ENCODE measurements at places on chromosomes 7 and 10. TPM values are rescaled to one million over a fixed set of nuclear protein-coding genes. Genes with fewer than 3 reads are reported as not detected.

DPYSL4 gene
- 116 TPM for polyA plus RNA-seq

CALML3 gene
- 11.9 TPM for polyA plus RNA-seq

DNA sequence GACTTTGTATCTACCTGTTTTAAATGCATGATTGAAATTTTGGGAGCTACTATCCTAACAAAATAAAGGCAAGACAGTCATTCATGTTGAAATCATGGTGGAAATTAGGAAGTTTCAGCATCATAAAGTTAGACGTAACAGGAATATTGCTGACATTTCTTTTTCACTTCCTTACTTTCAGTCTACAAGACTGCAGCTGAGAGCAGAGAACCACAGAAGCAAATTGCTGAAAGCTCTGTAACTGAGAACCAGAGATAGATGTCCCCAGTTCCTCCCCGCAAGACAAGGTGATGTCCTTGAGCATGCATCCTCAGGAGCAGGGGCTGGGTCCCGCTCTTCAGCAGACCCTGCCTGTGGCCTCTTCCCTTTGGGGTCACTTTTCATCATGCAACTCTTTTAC is 466.3 kb upstream of the POM121L12 start:
- no peak for DNase-seq

- DNase-seq: no peak
These were observed 17.3 kb downstream of the TPK1 start for GRCh38 chr7:144818511-144818910.

- DNase-seq: no peak
These were observed 42.8 kb downstream of the SPOCK2 start for GRCh38 chr10:72045586-72045985.

GRCh38 chr10:11853468-11853867 is 30.3 kb downstream of the PROSER2 start:
- no peak for DNase-seq
